ENCODE measurements at places on chromosomes 1 and 21. TPM values are rescaled to one million over a fixed set of nuclear protein-coding genes. Genes with fewer than 3 reads are reported as not detected.
A peak's percentile ranks its signal among the peaks of the same experiment; 100 is the strongest.

The CENPF gene
- total RNA-seq, result 15.6 TPM

The PRRX1 gene
- 5.5 TPM for total RNA-seq

The ANKRD35 gene
- total RNA-seq, result 0.62 TPM

The ZBTB8A gene
- total RNA-seq, result 38.1 TPM

The TBX15 gene
- 1.2 TPM for total RNA-seq

The LAD1 gene
- not detected for total RNA-seq

The MPL gene
- not detected for total RNA-seq

The FCRL6 gene
- total RNA-seq, result not detected

The PROK1 gene
- not detected for total RNA-seq

The TRIM17 gene
- 0.78 TPM for total RNA-seq

The NECTIN4 gene
- total RNA-seq, result not detected

The NRIP1 gene
- total RNA-seq, result 76.6 TPM

- DNase-seq, result no peak
Measured at GRCh38 chr1:53719469-53719868, 19.5 kb downstream of the GLIS1 start.

GRCh38 chr1:233082778-233083550 is 132.6 kb downstream of the NTPCR start:
- DNase-seq, result no peak

- no peak for DNase-seq
Measured at GRCh38 chr21:27450216-27450615, 483.3 kb upstream of the ADAMTS5 start.

DNA sequence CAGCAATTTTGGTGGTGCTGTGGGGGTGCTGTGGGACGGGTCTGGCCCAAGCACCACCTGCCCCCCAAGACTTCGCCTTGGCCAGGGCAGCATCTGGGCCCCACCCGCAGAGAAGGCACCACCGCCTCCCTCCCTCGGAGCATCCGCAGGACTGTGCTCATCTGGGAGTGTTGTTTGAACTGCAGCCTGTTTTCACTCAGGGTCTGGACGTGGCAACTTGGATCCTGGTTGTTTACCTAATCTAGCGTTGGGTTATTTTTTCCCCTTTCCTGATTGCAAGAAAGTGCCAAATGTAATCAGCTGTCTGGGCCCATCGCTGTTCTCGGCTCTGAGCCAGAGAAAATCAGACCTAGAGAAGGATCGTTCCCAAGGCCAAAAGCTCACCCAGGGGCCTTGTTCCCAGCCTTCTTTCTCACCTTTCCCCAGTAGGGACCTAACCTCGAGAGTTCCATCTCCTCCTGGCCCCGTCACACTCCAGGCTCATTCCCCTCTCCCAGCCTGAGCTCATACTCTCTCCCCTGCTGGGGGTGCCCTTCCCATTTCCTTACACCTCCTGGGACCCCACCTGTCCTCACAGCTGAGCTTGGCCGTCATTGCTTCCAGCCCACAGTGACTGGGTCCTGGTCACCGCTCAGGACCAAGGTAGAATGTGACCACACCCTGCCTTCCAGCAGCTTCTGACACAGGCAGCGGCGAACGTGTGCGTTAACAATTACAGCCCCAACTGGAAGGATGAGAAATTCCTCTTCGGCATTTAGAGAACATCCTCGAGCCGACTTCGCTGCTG is 72.0 kb upstream of the FAM20B start:
- no peak for DNase-seq

DNA sequence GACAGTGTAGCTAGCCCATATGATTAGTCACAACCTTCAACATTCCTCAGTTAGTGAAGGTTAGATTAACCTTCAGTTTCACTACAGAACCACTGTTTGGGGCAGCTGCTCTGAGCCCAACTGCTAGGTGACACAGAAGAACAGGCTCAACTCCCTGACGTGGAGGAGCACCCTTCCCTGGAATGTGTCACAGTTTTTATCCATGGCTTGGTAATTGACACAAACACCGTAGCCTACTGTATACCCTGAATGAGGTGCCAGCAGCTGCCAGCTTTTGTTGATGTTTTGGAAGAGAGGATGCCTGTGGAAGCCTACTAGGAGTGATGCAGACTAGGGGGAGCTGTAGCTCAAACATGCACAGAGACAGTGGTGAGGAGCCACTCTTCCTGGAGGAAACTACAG is 56.6 kb upstream of the CR2 start:
- DNase-seq, result no peak

DNA sequence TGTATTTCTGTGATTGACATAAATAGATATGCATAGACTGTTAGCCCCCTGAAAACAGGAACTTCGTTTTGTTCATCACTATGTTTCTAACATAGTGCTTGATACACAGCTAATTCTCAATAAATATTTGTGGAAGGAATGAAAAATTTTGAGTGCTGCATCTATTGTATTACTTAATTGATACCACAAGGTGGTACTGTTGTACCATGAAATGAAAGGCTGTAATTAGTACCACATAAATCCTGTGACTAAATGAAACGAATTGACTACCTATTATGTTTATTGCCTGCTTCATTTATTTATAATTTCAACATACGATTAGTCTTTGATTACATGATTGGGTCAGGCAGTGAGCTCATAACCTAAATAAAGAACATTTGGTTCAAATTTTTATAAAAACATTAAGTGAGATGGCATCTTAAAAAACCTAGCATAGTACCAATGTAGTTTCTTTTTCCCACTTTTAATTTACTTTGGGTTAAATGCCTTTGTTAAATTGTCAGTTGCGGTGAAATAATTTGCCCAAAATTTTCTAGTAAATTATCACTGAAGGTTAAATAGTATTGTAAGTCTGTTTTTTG is 15.0 kb upstream of the TGFB2 start:
- DNase-seq, result no peak

DNA sequence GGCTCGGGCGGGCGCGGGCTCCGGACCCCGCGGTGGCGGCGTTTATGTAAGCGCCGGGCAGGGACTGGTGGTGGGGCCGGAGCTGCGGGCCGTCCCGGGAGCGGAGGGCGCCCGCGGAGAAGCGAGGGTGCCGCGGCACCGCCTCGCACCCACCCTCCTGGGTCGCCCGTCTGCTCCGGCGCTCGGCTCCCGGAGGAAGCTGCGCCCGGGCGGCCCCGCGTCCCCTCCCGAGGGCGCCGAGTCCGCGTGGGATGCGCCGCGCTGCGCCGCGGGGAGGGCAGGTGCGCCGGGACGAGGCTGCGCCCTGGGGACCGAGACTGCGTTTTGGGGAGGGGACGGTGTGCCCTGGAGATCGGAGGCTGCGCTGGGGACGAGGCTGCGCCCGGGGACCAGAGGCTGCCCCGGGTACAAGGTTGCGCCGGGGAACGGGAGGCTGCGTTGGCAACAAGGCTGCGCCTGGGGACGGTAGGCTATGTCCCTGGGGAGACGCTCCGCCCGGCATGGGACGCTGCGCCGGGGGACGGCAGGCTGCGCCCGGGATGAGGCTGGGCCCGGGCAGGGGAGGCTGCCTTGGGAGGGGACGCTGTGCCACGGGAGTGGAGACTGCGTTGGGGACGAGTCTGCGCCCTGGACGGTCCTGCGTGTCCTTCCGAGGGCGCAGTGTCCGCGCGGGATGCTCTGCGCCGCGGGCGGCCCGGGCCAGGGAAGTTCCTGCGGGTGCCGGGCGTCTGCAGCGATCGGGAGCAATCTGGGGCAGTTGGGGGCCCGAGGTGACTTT is 627 bp downstream of the ADARB1 start:
- no peak for DNase-seq

- peak; percentile 69 for DNase-seq
Measured at GRCh38 chr1:27522432-27523336, 32.7 kb upstream of the WASF2 start.

GRCh38 chr1:8541961-8542521 is 224.1 kb downstream of the SLC45A1 start:
- no peak for DNase-seq

DNA sequence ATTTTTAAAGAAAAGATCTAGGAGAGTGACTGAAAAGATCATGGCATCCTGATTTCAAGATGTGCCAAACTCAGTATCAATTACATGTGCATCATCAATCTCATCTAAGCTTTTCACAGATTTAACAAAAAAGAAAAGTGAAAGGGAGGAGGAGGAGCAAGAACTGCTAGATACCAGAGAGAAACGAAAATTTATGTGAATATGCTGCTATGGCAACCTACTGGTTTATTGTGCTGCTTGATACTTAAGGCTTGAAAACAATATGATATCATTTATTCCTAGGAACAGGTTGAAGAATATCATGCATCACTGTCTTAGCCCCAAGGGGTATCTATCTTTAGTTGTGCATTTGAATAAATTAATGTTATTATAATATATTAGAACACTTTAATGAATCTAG is 518.5 kb upstream of the ZRANB2 start:
- DNase-seq, result no peak

GRCh38 chr21:44820851-44821250 is 3.0 kb upstream of the SUMO3 start:
- DNase-seq, result no peak

- DNase-seq, result no peak
Measured at GRCh38 chr1:42340901-42341300, 5.9 kb upstream of the FOXJ3 start.

DNA sequence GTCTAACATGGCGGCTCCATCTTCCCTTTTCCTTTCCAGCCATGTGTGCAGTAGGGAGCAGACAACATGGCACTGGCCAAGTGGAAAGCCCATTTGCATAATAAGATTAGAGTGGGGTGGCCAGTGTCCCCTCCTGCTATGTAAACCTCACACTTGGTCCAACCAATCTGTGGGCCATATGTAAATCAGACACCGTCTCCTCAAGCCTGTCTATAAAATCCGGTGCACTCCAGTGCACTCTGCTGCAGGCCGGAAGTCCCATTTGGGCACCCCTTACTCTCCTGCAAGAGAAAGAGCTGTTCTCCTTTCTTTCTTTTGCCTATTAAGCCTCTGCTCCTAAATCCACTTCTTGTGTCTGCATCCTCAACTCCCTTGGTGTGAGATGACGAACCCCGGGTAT is 44.1 kb downstream of the OLFML3 start:
- DNase-seq, result no peak

DNA sequence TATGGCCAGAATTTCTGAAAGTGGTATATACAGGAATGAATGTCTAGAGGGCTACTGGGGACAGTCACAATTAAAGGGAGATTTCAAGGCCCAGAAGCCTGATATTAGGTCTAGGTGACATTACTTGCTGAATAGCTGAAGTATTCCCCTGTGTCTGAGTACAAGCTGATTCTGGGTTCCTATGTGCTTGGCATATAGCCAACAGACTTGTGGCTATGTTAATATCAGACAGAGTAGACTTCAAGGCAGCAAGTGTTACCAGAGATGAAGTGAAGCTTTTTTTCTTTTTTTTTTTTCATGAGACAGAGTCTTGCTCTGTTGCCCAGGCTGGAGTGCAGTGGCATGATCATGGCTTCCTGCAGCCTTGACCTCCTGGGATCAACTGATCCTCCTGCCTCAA is 8.3 kb downstream of the TTC4 start:
- DNase-seq, result no peak

GRCh38 chr1:80624682-80625081 is 1176.1 kb upstream of the ADGRL2 start:
- no peak for DNase-seq

- DNase-seq, result no peak
Measured at GRCh38 chr1:76496871-76497270, 370.4 kb upstream of the ST6GALNAC5 start.

GRCh38 chr1:109214695-109215623 is 1.2 kb downstream of the SARS1 start:
- no peak for DNase-seq

DNA sequence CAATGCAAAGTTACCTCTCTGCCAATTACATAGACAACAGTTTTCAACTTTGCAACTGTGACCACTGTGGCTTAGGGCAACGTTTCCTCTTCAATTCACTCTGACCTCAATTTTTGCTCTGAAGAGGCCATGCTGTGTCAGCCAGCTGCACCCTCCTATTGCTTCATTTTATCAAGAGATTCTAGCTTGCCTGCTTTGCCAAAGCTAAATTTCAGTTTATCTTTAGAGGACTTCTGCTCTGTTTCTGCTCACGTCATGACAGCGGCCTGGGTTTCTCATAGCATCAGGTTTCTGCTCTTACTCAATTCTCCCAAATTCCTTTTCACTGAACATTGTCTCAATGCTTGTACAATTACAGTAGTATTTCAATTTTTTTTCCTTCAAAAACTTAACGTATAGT is 154.6 kb downstream of the PLA2G4A start:
- no peak for DNase-seq

GRCh38 chr1:18936471-18936813 is 20.0 kb downstream of the IFFO2 start:
- DNase-seq, result no peak

- DNase-seq, result no peak
Measured at GRCh38 chr1:10132852-10133251, 77.5 kb upstream of the KIF1B start.

GRCh38 chr1:200627575-200628222 is 7.1 kb upstream of the KIF14 start:
- DNase-seq, result no peak

DNA sequence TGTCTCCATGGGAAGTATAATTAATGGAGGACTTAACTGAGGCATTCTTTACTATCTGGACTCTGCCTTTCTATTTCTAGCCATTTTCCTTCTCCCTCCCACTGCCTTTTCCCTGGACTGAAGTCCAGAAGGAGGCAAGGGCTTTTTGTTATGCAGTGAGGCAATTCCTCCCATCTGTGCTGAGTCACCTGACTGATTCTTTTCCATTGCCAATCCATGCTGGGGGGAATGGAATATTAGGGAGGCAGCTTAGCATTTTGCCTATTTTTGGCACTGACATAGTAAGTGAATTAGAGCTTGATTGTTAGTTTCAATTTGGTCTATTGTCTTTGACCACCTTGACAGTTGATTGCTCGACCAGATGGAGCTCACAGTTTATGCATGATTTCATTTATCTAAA is 1000.6 kb upstream of the PRMT6 start:
- no peak for DNase-seq

GRCh38 chr1:108034396-108034795 is 69.4 kb upstream of the VAV3 start:
- DNase-seq, result no peak

GRCh38 chr1:77228836-77229235 is 9.6 kb upstream of the PIGK start:
- no peak for DNase-seq

- DNase-seq, result no peak
Measured at GRCh38 chr1:66197785-66198184, 336.2 kb upstream of the SGIP1 start.

DNA sequence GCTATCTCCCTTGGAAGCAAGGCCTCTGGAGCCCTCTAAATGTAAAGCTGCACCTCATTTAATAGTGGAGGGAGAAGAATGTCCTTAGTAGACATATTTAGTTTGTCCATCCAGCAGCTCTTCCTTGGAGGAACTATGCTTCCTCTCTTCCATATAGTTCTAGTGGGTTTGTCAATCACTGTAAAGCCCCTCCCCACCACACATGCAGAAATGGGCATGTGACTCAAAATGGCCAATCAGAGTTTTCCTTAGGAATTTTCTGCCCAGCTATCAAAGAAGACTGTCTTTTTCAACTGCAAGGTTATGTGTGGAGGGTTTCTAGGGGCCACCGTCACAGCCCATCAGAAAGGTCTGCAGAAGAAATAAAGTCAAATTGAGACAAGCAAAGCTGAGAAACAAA is 175.5 kb downstream of the MIS18A start:
- DNase-seq, result no peak

GRCh38 chr1:199422206-199422605 is 605.3 kb upstream of the NR5A2 start:
- DNase-seq, result no peak
